Activated naive CD4-positive, alpha-beta T cell treated with Interleukin-2 at 50 U/mL for 16 hours (primary cell): ENCODE measurements at places on chromosomes 11 and 22.

DNA sequence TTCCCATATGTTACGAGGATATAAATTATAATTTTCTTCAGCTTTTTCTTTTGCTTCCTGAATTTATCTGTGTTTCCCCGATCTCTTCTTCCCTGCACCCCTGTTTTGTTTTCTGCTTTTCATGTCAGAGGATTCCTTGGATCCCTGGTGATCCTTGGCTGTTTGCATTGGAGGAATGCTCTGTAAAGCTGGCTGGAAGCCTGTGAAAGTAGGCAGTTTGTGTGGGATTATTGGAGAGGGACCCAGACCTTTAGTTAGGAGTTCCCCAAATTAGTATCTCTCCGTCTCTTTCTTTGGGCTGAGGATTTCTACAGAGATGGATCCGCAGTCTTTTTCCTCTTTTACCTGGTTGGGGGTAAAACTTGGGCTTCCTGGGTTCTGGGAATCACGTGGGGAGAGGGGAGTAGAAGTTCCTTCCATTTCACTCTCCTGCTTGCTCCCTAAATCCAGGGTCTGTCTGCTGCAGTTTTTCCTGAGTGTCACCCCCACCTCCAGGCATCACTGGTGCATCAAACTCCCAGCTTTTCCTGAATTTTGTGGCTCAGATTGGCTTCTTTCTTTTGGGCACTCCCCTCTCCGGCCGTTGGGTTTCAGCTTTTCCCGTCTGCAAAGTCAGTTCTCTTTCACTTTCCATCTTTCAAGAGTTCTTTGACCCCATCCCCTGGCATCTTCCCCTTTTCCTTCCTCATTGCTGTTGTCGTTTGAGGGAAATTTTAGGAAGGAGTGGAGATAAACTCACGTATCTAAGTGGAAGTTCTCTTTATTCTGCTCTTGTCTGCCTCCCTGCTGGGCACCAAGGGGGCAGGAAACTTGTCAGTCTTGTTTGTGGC lies 79.1 kb upstream of the ALX4 start:
- no peak for DNase-seq

GRCh38 chr11:61369372-61370348 lies 7.5 kb downstream of the TMEM138 start:
- DNase-seq, result no peak

GRCh38 chr22:48647051-48647450 lies 1180.6 kb downstream of the BRD1 start:
- no peak for DNase-seq

GRCh38 chr11:72813740-72814285 lies 398 bp upstream of the ATG16L2 start:
- no peak for DNase-seq

GRCh38 chr22:44364751-44365130 lies 52.0 kb upstream of the SHISAL1 start:
- DNase-seq, result no peak

DNA sequence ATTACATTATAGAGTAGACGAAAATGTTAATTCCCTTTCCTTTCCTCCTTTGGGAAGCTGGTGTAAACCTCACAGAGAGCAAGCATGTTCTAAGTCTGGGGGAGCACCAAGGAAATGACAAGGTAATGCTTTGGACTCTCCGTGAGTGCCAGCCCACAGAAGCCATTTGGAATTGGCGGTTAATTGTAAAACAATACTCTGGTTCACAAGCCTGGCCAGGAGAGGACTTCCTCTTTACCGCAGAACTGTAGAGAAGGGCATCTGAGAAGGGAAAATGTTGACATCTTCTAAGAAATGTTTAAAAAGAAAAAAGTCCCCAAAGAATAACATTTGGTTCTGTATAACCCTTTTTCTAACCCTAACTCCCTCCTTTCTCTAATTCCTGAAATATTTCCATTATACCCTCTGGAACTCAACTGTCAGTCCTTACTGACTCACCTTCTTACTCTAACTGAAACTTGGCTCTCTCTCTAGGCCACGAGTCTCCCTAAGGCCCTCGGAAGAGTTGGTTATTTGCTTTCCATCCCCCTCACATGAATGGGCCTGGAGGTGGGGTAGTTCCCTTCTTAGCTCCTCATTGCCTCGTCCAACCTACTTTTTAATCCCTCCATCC lies 379.8 kb downstream of the SOX6 start:
- DNase-seq, result no peak

DNA sequence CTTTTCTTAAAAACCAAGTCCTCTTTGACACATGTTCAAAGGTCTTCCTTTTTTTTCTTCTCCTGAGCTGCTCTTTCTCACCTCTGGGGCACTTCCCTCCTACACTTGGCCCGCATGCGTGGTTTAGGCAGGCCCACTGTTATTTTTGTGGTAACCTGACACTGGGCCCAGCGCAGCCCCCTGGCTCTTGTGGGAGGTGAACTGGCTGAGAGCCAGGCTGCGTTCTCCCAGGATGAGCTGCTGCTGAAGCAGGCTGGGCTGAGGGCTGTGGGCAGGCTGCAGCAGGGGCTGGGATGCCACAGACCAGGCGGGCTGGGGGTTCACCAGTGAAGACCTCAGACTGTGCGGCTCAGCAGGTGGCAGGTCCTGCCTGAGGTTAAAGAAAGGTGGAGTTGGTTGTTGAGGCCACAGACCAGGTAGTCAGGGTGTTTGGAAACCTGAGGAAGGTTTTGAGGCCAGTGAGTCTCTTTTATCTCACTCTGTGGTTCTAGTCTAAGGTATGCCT lies 72.4 kb downstream of the TEAD1 start:
- no peak for DNase-seq

DNA sequence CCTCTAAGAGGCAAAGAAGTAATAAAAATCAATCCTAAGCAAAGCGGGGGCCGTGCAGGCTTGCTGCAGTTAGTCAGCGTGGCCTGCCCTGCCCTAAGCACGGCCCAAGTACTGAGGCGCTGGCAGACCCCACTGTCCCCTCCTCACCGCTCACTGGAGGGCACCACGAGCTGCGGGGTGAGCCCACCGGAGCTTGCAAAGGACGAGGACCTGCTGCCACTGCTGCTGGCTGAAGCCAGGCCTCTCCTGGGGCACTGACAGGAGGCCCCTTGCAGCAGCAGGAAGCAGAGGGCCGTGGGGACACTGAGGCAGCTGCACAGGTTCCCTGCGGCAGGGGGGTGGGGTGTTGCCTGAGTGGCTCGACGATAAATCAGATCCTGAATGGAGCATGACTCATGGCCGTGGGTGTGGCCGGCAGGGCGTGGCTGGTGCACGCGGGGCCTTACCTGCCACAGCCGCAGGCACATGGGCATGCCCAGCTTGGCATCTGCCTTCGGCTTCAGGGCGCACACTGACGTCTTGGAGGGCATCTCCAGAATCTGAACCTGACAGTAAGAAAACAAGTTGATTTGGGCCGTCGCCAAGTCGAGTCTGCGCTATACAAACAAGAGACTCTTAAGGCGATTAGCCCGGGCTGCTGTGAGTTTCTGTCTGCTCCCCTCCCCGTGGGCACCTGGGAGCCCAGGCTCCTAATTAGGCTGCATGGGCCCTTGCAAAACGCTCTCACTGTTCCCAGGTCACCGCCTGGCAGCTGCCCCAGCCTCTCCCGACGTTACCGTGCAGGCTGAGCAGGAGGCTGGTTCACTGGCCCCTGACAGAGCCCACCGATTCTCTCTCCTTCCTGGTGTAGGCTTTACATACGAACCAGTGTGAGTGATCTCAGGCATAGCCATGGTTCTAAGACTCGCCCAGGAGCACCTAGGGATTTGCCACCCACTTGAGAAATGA lies 45.9 kb downstream of the TBX1 start:
- no peak for DNase-seq

DNA sequence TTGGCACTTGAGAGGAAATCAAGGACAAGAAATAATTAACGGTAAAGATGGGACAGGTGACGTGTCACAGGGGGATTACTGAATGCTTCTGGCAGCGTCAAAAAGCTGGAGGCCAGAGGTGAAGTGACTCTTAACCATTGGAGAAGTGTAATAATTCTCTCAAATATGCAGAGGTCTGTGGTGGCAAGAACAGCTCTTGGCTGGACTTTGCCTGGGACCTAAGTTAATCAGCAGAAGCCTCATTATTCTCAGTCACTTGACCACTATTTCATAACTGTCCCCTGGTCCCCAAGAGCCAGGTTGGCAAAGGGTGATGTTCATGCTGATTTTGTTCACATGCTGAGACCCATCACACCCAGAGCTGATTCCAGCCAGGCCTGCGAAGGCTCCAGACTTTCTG lies 72.9 kb downstream of the TIMP3 start:
- no peak for DNase-seq

DNA sequence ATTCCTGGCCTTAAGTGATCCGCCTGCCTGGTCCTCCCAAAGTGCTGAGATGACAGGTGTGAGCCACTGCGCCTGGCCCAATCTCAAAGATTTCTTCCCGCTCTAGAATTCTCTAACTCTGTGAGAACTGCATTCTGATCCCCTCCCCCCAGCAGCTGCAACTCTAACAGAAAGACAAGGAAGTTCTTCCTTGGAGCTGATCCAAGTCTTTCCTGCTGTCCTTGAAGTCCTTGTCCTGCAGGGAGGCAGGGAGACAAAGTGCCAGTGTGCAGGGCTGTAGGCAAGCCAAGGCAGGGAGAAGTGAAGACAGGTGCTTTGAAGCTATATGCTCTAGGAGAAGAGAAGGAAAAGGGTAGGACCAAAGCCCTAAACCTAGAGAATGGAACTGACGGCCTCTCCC lies 9.5 kb upstream of the GGA1 start:
- DNase-seq, result no peak

GRCh38 chr11:12356944-12357655 lies 20.3 kb upstream of the PARVA start:
- no peak for DNase-seq

- no peak for DNase-seq
These were observed 176.2 kb downstream of the BUD13 start for GRCh38 chr11:116596346-116597260.

GRCh38 chr11:15493066-15493465 lies 378.3 kb downstream of the INSC start:
- no peak for DNase-seq

DNA sequence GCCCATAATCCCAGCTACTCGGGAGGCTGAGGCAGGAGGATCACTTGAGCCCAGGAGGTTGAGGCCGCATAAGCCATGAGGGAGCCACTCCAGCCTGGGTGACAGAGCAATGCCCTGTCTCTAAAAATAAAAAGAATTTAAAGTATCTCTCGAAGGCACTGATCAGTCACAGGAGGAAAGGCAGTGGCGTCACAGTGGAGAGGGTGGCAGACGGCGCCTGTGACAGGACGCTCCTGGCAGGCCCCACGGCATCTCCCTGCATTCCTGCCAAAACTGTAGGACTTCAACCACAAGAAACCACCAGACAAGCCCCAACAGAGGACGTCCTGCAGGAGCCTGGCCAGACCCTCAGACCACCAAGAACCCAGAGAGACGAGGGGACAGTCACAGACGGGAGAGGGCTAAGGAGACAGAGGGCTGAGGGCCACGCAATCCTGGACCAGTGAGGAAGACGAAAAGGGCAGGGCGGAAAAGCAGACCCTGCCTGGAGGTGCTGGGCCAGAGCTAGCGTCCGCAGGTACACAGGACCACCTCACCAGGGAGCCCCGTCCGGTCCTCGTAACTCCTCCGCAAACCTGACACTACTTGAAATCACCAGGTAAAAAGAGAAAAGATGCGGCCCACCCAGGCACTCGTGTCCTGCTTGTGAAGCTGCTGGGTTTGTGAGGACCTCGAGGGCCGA lies 5.9 kb downstream of the RNH1 start:
- no peak for DNase-seq

- no peak for DNase-seq
These were observed 29.7 kb downstream of the FADS3 start for GRCh38 chr11:61861634-61862033.

DNA sequence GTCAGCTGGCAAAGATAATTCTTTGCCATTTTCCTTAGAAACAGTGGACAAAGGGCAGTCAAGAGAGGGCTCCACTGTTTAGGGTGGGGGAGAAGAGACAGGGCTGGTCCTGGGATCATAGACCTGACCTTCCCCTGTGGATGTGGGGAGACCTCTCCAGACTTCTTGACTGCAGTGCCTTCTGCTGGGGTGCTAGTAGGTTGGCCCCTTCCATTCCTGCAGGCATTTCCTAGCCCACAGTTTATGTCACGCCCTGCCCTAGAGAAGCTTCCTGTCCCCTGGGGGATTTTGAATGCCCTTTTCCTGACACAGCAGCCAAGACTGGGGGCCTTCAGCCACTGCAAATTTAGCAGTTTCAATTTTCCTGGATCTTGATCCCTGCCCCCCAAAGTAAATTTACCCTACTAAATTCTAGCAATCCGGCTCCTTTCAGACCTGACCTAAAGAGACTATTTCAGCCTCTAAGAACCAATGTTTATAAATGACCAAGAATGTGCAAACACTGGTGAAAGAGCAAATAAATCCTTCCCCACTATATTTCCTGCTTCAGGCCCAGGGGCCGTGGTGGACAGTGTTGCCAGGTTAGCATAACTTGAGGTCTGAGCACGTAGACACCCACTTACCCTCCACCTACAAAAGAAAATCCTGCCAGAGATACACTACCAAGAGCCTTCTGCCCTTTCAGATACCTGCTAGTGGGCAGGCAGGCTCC lies 58.4 kb downstream of the PPFIBP2 start:
- DNase-seq, result no peak

DNA sequence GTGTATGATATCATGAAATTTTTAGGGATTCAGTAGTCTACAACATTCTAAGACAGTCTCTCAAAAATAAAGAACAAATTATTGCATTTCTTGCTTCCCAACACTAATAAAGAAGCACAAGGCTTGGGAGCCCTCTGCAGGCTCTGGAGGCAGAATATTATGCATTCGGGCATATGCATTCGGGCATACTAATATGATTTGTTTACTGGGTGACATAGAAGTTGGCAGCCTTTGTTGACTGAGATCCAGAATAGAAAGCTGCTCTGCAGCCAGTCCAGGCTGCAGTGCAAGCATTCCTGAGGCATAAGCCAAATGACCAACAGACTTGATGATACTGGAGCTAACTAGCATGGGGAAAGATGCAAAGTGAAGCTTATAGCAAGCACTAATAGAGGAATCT lies 945.5 kb downstream of the OPCML start:
- DNase-seq, result no peak

DNA sequence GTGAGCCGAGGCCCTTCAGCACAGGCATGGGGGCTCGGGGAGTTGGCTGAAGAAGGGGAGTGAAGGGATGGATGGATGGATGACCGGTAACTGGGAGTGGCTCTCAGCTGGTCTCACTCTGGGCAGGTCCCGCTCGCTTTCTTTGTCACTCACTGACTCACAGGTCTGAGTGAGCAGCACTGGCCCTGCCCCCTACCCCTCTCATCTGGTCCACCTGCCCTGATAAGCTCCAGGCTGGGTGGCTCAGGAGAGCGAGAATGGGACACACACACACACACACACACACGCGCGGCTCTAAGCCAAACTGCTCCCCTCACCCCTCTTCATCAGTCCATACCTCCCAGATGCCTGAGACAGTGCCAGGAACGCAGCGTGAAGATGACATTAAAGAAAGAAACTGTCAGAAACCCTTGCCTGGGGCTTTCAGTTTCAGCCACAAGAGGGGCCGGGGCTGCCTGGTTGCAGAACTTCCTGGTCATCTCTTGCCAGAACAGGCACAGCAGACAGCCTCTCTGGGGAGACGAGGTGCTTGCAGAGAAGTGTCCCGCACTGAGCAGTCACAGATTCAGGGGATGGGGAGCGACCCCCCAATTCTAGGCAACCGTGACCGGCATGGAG lies 16.5 kb upstream of the SHISAL1 start:
- peak; percentile 15 for DNase-seq
